Renal cortical epithelial cell (primary cell): ENCODE measurements at places on chromosomes 11 and 22. TPM values are rescaled to one million over a fixed set of nuclear protein-coding genes. Genes with fewer than 3 reads are reported as not detected.
A peak's percentile ranks its signal among the peaks of the same experiment; 100 is the strongest.

- DNase-seq = no peak
Observed at GRCh38 chr11:122785031-122785541, 53.2 kb upstream of the CRTAM start.

GRCh38 chr11:60874421-60875365 is 7.4 kb downstream of the ZP1 start:
- DNase-seq = no peak

DNA sequence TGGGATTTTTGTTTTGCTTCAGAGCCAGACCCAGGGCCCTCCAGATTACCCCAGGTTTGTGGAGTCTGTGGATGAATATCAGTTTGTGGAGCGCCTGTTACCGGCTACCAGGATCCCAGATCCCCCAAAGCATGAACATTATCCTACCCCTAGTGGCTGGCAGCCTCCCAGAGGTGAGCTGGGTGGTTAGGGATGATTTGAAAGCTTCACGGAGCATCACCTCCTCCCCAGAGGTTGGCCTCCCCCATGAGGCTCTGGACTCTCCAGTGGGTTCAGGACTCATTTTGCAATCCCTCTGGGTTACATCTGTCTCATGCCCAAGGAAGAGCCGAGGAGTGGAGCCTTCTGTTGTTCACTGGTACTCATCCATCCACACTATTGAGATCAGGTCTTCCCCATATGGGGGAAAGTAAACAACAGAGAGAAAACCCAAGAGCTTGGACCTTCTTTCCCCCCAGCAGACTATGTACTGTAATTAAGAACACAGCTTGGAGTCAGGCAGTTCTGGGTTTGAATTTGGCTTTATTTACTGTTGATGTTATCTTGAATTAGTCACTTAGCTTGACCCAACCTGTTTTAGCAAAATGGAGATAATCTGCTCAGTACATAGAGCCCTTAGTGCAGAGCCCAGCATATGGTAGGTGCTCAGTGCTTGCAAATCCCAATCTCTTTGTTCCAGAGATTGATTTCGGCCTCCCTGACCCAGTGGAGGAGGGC is 2.5 kb downstream of the MRPL49 start:
- DNase-seq = no peak

DNA sequence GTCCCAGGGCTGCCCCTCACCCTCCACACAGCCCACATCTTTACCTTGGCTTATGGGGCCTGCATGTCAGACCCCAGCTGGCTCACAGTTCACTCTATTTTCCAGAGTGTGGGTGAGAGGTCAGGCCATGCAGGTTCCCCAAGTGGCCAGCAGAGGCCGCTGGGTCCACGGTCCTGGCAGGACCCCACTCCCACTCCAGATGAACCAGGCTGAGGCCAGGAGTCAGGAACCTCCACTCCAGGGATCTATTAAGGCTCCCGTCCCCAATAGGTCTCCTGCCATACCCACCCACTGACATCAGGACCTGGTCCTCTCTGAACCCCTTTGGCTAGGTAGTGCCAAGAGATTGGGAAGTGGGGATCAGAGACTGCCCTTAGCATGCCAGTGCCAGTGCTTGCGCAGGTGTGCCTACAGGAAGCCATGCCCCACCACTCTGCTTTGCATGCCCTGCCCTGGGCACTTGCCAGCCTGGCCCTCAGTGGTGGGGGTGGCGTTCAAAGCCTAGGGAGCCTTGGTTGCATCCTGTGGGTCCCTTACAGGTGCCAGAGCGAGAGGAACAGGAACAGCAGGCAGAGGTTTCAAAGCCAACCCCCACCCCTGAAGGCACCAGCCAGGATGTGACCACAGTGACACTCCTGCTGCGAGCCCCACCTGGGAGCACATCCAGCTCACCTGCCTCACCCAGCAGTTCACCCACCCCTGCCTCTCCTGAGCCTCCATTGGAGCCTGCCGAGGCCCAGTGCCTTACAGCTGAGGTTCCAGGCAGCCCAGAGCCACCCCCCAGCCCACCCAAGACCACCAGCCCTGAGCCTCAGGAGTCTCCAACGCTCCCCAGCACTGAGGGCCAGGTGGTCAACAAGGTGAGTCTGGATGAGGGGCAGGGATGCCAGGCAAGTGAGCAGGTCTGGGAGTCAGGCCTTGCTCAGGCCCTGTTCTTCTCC is 8.3 kb downstream of the SMTN start:
- no peak for DNase-seq

- DNase-seq = no peak
Observed at GRCh38 chr11:107621081-107621480, 30.1 kb downstream of the ELMOD1 start.

DNA sequence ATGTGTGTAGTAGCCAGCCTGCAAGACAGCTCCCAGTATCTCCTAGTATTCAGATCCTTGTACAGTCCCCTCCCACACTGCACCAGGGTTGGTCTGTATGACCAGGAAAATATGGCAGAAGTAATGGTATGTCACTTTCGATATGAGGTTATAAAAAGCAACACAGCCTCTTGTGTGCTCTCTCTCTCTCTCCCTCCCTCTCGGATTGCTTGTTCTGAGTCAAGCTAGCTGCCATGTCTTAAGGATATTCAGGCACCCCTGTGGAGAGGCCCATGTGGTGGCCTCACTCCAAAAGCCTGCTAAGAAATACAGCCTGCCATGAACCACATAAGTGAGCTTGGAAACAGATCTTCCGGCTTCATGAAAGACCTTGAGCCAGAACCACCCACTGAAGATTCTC is 25.4 kb downstream of the FXYD6 start:
- no peak for DNase-seq

DNA sequence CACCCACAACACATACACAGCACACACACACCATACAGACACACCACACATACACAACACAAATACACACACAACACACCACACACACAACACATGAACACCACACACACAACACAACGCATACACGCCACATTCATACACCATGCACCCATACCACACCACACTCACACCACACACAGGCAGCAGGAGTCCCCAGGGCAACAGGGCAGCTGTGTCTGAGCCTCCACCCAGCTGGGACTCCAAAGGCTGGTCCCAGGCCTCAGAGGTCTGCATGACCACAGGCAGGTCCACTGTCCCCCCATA is 3.3 kb upstream of the WNT7B start:
- DNase-seq = no peak

- no peak for DNase-seq
Observed at GRCh38 chr11:130197386-130198035, 37.9 kb downstream of the ST14 start.

DNA sequence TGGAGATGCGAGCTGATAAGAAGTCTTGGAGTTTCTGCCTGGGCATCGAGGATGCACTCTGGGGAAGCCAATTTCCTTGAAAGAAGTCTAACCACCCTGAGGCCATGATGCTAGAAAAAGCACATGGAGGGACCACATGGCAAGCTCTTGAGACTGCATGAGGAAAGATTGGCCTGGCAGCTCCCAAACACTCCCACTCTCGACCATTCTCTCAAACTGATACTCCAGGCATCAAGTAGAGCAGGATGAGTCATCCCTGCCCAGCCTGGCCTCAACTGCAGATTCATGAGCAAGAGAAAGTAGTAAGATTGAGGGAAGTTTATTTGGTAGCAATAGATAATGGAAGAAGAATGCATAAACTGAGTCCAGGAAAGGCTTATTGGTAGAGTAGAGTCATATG is 194.3 kb downstream of the KIF18A start:
- peak; percentile 56 for DNase-seq

- DNase-seq = no peak
Observed at GRCh38 chr22:45673482-45674175, 2.0 kb downstream of the ATXN10 start.

DNA sequence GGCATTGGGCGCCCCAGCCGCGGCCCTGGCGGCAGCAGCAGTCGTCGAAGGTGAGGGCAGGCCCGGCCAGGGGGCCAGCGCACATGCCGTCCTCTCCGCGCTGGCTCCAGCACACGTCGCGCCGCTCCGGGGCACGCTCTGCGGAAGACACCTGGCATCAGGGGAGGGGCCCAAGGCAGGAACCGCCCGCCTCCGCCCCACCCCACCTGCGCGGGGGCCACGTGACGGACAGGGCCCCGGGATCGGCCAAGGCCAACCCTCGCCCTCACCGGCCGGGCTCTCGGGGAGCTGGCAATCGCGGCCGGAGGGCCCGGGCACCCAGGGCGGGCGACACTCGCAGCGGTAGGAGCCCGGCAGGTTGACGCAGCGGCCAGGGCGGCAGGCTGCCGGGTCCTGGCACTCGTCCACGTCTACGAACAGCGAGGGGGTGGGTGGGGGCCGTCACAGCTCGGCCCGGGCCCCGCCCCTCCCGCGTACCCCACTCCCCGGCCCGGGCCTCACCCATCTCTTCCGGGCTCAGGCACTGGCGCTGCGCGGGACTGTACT is 14.9 kb downstream of the SCYL1 start:
- no peak for DNase-seq

GRCh38 chr11:125155100-125155444 is 9.5 kb upstream of the PKNOX2 start:
- no peak for DNase-seq

- DNase-seq = no peak
Observed at GRCh38 chr11:131665344-131665968, 295.0 kb downstream of the NTM start.

GRCh38 chr11:112355726-112356125 is 95.1 kb upstream of the PLET1 start:
- DNase-seq = no peak

DNA sequence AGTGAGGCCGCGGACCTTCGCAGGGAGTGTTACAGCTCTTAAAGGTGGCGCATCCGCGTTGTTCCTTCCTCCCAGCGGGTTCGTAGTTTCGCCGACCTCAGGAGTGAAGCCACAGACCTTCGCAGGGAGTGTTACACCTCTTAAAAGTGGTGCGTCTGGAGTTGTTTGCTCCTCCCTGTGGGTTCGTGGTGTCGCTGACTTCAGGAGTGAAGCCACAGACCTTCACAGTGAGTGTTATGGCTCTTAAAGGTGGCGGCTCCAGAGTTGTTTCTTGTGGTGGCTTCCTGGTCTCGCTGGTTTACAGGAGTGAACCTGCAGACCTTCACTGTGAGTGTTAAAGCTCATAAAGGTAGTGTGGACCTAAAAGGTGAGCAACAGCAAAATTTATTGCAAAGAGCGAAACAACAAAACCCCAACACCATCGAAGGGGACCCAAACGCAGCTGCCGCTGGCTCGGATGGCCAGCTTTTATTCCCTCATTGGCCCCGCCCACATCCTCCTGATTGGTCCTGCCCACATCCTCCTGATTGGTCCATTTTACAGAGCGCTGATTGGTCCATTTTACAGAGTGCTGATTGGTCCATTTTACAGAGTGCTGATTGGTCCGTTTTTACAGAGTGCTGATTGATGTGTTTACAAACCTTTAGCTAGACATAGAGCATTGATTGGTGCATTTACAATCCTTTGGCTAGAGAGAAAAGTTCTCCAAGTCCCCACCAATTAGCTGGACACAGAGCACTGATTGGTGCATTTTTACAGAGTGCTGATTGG is 1.2 kb upstream of the TMEM45B start:
- DNase-seq = no peak

DNA sequence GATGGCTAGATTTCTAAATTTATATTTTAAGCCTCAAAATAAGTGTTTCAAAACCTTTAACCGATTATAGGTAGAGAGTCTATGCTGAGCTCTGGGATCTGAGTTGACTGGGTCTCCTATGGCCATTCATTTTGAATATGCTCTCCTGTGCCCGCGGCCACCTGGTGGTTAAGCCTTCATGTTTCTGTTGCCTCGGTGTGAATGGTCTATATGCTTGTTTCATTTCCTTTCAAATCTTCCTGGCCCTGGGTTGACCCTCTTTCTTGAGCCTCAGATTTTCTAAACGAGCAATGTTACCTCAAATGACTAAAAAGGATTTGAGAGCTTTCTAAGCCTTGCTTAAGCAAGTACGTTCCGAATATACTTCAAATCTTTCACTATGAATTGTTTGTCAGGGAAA is 789.4 kb upstream of the KIRREL3 start:
- no peak for DNase-seq

GRCh38 chr11:16928044-16928443 is 86.2 kb downstream of the PLEKHA7 start:
- DNase-seq = no peak

DNA sequence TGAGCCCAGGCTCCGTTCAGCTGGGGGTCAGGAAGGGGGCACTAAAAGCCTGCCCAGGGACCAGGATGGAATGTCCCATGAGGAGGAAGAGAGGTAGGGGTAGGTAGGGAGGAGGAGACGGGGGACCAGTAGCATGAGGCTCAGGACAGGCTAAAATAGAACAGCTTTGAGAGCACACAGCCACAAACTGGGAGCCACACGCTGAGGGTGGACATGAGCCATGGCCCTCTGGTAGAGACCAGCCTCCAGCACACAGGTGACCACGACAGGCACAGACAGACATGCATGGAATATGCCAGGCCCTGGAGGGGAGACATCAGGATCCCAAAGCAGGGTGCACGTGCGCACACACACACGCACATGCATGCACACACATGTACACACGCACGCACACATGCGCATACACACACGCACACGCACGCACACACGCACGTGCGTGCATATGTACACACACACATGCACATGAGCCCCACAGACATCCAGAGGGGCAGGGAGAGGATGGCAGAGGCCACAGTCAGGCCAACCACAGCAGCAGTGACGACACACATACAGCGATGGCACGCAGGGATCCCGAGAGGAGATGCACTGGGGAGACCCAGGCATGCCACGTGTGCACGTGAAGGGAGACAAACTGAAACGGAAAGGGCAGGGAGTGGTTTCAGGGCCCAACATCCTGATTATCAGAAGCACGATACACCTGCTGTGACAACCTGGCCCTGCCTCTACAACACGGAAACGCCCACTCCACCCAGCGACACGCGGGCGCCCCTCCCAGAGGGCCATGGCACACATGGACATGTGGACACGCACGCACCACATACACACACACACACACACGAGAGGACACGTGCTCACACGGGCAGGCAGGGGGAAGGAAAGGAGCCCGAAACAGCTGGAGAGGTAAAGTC is 25.7 kb downstream of the LRRC10B start:
- DNase-seq = no peak

DNA sequence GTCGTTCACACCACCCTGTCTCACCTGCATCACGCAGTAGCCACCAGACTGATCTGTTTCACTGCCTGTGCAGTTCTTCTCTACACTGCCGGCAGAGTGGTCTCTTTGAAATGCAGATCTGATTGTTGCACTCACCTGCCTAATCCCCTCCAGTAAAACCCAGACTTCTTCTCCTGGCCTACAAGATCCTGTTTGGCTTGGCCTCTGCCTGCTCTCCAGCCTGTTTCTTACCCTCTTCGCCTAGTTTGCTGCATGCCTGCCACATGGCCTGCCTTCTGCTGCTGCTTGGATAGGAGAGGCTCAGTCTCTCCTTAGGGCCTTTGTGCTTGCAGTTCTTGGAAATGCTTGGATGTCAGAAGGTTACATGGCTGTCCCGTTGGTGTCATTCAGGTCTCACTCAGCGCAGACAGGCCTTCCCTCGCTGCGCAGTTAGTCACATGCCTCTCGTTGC is 42.0 kb downstream of the PACS1 start:
- no peak for DNase-seq

- peak; percentile 72 for DNase-seq
Observed at GRCh38 chr11:34242037-34242625, 115.7 kb downstream of the ABTB2 start.

The RIMBP3C gene
- under 0.01 and 0.17 TPM in 2 replicates for total RNA-seq

The MMP8 gene
- not detected in 2 replicates for total RNA-seq

The RIMBP3B gene
- 0.05 TPM in 1 of 2 replicates, not detected in the other for total RNA-seq

The FOLR2 gene
- not detected in 2 replicates for total RNA-seq

The DLG2 gene
- 0.85 TPM in 1 of 2 replicates, not detected in the other for total RNA-seq

The P2RX3 gene
- not detected in 2 replicates for total RNA-seq

The VSTM5 gene
- 0.17 and 0.70 TPM in 2 replicates for total RNA-seq

The MRGPRF gene
- 0.10 TPM in 1 of 2 replicates, not detected in the other for total RNA-seq

The BCO2 gene
- total RNA-seq = 0.75 TPM in 1 of 2 replicates, not detected in the other

The KRTAP5-7 gene
- not detected in 2 replicates for total RNA-seq

The OR5T1 gene
- not detected in 2 replicates for total RNA-seq

The MUC6 gene
- not detected in 2 replicates for total RNA-seq

The LTO1 gene
- 11.5 and 17.1 TPM in 2 replicates for total RNA-seq

The JHY gene
- total RNA-seq = 0.52 and 3.4 TPM in 2 replicates
